ENCODE measurements at places on chromosomes 5 and 9.

- DNase-seq = no peak
Observed at GRCh38 chr5:112434641-112435040, 15.6 kb upstream of the EPB41L4A start.

DNA sequence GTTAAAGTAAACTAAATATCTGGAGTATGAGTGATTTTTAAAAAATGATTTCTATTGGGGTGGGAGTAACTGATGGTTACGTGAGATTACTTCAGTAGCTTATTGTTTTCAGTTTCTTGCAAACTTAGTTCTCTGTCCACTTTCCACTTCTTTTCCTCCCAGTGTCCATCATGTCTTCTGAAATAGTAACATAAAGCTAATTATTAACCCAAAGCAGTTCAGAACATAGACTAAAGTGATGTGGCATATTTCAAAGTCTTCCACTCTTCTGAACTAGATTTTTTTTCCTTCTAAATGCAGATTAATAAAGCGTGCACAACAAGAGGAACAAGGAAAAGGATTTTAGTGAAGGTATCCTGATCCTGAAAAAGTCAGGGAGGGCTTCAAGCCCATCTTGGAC, 114.1 kb downstream of the MAN2A1 start:
- no peak for DNase-seq

GRCh38 chr9:113125386-113126035, 25.3 kb upstream of the SLC31A2 start:
- no peak for DNase-seq

DNA sequence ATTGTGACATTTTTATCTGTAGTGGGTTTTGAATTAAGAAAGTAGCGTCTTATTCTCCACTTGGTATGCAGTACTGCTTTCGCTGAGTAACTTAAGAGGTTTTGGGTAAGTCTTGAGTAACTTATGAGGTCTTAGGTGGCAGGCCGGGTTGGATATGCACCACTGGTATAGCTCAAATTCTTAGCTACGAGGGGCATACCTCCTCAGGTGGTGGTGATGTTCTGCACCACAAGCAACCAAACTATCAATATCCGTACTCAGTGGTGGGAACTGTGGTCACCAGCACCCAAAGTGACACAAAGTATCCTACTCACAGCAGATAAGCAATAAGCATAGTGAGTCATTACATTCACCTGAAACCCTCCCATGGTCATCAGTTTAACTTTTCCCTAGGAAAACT, 13.7 kb downstream of the SMC2 start:
- DNase-seq = no peak

DNA sequence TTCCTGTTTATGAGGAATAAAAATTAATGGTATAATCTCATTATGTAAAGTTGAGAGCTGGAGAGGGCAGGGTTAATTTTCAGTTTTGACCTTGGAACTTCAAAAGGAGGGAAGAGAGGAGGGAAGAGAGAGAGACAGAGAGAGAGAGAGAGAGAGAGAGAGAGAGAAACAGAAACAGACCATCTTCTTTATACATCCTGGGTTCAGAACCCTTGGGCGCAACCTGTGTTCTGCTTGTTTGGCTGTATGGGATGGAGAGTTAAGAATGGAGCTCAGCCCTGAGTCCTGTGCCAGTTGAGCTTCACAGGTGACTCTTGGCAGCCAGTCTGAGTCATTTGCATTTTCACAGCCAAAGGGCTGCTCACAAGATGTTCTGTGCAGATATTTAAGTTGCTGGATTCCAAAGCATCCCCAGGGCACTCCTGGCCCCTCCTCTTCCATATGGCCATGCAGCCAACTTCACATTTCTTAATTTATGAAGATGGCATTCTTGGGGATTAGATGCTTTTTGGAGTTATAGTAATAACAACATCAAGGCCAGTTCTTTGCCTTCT, 143.5 kb downstream of the CARTPT start:
- DNase-seq = no peak

- DNase-seq = no peak
Observed at GRCh38 chr9:127522727-127523126, 71.4 kb downstream of the LRSAM1 start.

DNA sequence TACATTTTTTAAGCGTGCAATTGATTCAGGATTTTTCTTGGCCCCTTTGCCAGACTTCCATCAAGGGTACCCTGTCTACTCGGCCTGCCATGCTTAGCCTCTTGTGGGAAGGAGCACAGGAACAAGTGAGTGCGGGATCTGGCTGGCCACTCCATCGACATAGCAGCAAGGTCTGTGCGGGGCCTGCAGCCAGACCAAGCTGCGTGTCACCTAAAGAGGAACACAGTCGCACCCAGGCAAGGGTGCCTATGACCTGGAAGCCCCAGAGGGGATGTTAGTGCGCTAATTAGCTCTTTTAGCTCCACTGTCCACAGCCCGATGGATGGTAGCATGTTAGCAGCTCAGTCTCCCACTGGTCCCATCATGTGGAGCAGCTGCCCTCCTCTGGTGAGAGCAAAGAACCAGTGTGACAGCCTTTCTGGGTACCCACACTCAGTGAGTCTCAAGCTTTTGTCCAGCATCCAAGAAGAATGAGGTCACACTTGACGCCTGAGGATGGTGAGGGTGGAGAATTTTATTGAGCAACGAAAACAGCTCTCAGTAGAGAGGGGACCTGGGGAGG, 38.7 kb downstream of the FTMT start:
- no peak for DNase-seq

DNA sequence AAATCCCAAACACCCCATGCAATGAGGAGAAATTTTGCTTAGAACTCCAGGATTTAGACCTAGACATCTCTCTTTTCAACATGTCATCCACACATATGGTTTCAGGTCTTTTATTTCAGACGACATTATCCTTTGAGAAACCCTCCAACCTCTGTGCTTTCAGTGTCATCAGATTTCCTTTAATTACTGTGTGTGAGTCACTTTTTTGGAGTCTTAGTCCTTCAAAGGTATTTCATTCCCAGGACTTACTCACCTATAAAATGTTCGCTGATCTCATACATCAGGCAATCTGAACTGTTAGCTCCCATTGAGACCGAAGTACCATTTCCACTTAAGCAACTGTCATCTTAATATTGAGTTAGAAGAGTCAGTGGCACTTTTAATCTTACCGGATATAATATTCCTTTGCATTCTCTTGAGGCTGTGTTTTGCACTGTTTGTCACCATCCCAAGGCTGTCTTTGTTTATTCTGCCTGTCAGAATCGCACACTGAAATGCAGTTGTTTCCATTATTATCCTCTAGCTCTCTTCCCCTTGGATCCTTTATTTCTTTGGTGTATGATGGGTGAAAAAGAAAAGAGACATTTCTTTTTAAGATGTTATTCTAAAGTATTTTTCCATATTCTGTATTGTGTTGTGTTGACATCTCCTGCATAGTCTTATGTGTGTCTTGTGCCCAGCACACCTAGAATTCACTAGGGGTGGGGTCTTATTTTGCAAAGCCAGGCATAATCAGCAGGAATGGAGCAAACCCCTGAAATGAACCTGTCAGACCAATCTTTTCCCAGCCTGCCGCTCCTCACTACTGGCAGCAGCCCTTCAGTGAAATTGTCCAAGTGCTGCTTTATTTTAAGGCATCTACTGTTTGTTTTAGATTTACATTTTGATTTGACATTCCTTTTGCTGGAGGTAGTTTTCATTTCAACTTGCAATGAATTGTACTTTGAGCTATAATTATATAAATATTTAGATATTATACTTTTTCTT, 155.4 kb downstream of the PAM start:
- DNase-seq = peak; percentile 68

- DNase-seq = no peak
Observed at GRCh38 chr5:132407970-132408369, 38.5 kb downstream of the SLC22A5 start.

GRCh38 chr9:107059220-107059619, 196.3 kb downstream of the ZNF462 start:
- DNase-seq = no peak

DNA sequence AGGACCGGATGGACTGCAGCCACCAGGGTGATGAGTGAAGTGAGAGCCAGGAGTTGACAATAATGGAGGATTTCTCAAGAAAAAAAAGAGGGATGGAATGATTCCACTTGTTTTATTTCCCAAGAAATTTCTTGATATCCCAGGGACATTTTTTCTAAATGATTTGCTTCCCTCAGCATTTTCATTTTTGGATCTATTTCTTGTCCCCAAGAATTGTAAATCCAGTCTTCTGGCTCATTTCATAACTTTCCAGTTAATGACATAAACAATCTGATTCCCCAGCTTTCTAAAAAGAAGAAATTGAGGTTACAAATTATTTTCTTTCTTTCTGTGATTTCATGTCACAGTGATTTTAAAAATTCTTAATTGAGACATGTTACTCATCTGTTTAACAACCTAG, 446.5 kb downstream of the PRR16 start:
- DNase-seq = no peak

- no peak for DNase-seq
Observed at GRCh38 chr9:114529285-114529684, 24.0 kb upstream of the WHRN start.

DNA sequence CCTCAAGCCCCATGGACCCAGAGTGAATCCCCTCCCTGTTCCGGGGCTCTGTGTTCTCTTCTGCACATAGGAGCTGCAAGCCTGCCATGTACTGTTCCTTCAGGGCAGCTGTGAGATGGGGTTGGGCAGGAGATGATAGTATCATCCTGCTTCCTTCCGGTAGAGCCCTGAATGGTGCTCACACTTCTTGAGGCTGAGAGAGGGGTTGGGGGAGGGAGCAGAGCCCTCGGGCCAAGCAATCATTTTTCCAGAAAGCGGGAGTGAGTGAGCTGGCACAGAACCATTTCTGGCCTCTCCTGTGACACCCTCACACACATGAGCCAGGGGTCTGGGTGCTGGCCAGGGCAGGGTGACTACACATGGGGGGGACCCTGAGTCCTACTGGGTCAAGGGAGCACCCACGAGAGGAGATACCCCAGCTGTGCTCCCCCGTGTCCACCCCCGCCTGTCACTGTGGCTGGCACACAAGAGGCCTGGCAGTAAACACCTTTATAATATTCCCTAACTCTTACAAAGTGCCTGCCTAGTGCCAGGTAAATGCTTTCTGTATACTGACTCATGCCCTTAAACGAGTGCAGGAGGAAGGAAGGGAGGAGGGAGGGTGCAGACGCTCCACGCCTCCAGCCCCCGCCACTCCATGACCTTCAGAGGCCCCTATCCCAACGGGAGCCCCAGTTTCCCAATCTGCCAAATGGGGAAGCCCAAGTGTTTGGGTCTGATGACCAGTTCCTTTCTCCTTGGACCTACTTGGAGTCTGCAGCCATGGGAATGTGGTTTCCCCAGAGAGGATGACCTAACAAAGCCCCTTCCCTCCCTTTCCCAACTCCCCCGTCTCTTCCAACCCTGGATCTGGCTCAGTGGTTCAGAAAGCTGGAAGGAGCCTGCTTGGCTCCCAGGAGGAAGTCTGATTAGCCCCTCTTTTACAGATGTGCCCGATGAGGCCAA, 15.5 kb downstream of the AKNA start:
- DNase-seq = peak; percentile 41

GRCh38 chr5:3886524-3887451, 291.2 kb downstream of the IRX1 start:
- DNase-seq = no peak

GRCh38 chr5:161165998-161166660, 314.1 kb upstream of the ATP10B start:
- DNase-seq = no peak

DNA sequence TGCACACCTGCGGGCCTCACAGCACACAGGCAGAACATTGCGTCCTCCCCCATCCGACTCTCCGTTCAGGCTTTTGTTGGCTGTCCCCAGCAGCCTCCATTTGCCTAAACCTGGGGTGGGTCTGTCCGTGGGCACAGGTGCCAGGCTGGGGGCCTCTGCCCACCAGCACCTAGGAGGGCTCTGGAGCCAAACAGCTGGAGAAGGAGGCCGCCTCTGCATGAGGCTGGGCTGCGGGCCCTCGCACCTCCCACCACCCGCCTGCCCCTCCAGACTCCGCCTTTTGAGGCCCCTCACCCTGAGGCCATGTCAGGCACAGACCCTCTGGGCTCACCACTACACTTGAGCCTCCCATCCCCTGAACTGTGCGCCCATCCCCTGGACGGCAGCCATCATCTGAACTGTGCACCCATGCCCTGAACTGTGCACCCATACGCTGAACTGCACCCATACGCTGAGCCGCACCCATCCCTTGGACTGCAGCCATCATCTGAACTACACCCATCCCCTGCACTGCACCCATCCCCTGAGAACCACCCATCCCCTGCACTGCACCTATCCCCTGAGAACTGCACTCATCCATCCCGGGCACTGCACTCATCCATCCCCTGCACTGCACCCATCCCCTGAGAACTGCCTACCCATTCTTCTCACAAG, 98.0 kb upstream of the OTULINL start:
- DNase-seq = no peak

- DNase-seq = no peak
Observed at GRCh38 chr9:19699756-19700155, 89.1 kb downstream of the SLC24A2 start.

- DNase-seq = no peak
Observed at GRCh38 chr5:149386166-149386565, 7.1 kb upstream of the IL17B start.

DNA sequence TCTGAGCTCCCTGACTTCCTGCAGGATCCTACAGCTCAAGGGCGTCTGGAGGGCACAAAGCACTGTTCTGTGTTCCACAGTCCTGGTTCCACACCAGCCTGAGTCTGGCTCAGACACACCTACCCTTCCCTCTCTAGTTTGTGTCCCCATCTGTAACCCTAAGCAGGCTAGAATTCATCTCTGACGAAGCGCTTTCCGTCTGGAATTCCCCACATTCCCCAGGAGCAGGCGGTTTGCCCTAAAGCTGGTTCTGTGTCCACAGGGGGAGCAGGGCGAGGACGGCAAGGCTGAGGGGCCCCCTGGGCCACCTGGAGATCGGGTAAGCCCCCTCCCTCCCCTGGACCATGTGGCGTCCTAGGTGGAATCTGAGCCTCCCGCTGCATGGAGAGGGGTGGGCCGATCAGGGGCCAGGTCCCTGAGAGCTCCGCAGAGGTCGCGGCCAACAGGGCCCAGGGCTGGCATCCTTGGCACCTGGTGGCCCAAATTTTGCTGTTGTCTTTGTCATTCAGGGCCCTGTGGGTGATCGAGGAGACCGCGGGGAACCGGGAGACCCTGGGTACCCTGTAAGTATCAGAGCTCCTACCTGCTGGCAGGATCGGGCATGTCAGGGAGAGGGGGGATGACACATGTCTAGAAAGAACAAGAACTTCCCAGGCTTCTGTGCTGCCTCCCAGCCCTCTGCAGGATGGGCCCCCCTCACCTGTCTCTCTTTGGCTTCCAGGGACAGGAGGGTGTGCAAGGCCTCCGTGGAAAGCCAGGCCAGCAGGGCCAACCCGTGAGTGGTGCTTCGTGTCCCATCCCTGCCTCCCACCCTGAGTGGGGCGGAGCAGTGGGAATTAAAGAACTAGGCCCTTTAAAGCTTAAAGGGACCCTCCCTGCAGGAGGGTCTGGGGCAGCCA, 34.5 kb upstream of the ORM1 start:
- peak; percentile 37 for DNase-seq

- no peak for DNase-seq
Observed at GRCh38 chr5:159641371-159642039, 274.8 kb upstream of the ADRA1B start.

DNA sequence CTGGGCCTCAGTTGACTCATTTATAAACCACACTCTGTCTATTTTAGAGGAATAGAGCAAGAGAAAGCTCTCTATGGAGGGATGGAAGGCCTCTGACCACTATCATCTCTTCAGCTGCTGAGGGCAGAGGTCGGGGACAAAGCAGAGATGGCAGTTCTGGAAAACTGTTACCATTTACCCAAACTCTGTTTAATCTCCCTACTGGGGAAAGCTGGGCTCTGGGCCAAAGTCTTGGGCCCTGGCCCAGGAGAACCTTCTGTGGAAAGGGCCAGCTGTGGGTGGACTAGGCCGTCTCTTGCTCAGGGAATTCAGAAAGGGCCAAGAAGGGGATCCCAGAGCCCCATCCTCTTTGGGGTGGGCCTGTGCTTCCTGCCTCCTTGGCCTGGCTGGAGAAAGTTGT, 100.0 kb downstream of the PSD2 start:
- no peak for DNase-seq

All from foreskin fibroblast (primary cell).